ENCODE measurements at places on chromosomes 4 and X. TPM values are rescaled to one million over a fixed set of nuclear protein-coding genes. Genes with fewer than 3 reads are reported as not detected.
A peak's percentile ranks its signal among the peaks of the same experiment; 100 is the strongest.

The SMPX gene
- not detected for polyA plus RNA-seq

The RNF4 gene
- 76.2 TPM for polyA plus RNA-seq

DNA sequence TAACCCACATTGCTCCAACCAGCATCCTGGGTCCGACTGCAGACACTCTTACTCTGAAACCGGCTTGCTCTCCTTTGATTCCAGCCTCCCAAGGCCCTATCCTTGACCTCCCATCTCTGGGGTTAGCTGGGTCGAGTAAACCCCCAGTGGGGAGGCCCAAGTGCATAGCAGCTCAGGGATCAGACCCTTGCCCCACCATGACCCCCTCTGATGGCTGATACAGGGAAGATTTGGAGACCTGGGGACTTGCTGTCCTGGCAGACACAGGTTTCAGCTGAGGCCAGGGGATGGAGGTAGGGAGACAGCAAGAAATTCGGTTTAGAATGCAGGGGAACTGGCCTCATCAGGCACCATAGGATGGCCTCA, 23.6 kb upstream of the CDKL5 start:
- DNase-seq, result no peak

DNA sequence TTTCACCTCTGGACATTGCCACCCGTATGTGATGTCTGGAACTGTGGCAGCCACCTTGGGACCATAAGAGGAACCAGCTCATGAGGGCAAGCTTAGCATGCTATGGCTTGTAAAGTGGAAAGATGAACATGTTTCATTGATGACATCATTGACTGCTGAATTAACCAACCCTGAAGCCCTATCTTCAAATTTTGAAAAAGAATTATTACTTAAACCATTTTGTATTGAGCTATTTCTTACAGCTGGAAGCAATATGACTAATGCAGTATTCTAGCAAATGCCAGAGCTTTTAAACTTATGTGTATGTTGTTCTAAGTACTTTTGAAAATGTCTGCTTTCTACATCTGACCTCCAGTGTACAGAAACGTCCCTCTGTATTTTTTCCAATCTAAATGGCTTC, 18.1 kb downstream of the GUCY2F start:
- no peak for DNase-seq

- no peak for DNase-seq
Observed at GRCh38 chrX:123193101-123193500, 9.0 kb downstream of the GRIA3 start.

GRCh38 chrX:69268611-69269010, 103.4 kb upstream of the PJA1 start:
- DNase-seq, result no peak

- peak; percentile 93 for DNase-seq
Observed at GRCh38 chrX:107716816-107717700, 58.5 kb downstream of the TSC22D3 start.

- DNase-seq, result no peak
Observed at GRCh38 chrX:133868682-133869081, 116.7 kb downstream of the GPC3 start.

- DNase-seq, result no peak
Observed at GRCh38 chr4:24885342-24885741, 27.5 kb downstream of the CCDC149 start.

- no peak for DNase-seq
Observed at GRCh38 chr4:103721251-103721650, 1.5 kb upstream of the TACR3 start.

DNA sequence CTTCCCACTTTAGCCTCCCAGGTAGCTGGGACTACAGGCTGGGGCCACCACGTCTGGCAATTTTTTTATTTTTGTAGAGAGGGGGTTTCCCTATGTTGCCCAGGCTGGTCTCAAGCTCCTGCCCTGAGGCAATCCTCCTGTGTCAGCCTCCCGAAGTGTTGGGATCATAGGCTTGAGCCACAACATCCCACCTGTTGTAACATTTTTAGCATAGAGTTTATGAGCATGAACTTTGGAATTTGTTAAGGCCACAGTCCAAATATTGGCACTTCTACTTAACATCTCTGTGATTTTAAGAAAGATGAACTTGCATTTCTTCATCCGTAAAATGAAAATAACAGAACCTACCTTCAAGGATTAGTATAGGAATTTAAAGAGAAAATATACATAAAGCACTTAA, 445.6 kb downstream of the IQCM start:
- no peak for DNase-seq

DNA sequence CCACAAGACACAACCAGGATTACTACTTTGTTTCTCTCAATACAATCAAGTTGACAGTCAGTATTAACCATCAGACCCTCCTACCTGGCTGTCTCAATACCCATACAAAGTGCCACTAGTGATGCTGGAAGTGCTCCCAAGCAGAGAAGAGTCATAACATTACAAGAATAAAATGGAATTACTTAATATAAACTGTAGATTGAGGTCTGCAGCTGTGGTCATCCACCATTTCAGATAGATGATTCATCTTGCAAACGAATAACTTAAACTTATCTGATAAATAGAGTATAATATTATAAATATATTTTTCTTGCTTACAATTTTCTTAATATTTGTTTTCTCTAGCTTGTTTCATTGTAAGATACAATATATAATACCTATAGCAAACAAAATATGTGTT, 1034.2 kb upstream of the PCDH10 start:
- no peak for DNase-seq

DNA sequence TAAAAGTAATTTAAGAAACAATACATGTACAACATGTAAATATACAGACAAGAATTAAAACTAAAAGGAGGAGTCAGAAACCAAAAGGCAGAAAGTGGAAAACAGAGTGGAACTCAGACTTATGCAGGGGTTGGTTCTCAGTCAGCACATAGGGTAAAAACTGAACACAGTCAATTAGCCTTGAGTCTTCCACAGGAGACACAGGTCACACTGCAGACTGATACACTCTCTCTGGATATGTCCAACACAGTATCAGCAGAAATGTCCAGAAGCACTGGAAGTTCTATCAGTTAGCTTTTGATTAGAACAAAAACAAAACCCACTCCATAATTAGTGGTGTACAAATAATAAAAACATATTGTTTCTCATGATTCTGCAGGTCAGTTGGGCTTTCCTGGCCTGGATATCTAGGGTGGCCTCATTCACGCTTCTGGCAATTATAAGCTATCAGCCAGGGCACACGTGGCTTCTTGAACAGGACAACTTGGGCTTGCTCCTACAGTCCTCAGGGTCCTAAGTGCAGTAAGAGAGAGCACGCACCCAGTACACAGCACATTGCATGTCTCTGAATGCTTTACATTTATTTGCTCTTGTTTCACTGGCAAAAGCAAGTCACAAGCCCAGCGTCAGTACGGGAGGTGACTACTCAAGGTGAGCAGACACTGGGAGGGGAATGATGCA, 21.6 kb downstream of the TEC start:
- DNase-seq, result no peak

DNA sequence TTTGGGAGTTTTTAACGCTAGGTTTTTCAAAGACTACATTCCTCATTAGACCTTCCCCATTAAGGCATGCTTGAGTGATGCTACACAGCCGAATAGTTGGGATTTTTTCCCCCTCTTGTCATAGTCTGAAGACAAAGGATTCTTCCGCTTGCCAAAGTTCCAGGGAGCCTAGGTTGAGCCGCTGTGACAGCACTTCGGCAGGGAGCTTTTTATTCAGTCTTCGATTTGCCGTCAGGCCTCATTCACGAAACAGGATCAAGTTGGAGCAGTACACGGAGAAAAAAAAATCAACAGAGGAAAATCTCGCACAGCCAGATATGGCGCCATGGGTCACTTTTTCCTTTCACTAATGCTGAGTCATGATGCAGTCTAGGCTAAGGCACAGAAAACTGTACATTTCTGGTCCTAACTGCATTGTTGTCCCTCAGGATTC, 24.3 kb downstream of the SHROOM3 start:
- DNase-seq, result no peak

- no peak for DNase-seq
Observed at GRCh38 chr4:66693694-66694093, 851.6 kb downstream of the CENPC start.

- no peak for DNase-seq
Observed at GRCh38 chr4:128385683-128386304, 98.2 kb upstream of the PGRMC2 start.

Data from CD4-positive, CD25-positive, alpha-beta regulatory T cell (primary cell).